ENCODE measurements at places on chromosomes 5 and 9. TPM values are rescaled to one million over a fixed set of nuclear protein-coding genes. Genes with fewer than 3 reads are reported as not detected.
A peak's percentile ranks its signal among the peaks of the same experiment; 100 is the strongest.

DNA sequence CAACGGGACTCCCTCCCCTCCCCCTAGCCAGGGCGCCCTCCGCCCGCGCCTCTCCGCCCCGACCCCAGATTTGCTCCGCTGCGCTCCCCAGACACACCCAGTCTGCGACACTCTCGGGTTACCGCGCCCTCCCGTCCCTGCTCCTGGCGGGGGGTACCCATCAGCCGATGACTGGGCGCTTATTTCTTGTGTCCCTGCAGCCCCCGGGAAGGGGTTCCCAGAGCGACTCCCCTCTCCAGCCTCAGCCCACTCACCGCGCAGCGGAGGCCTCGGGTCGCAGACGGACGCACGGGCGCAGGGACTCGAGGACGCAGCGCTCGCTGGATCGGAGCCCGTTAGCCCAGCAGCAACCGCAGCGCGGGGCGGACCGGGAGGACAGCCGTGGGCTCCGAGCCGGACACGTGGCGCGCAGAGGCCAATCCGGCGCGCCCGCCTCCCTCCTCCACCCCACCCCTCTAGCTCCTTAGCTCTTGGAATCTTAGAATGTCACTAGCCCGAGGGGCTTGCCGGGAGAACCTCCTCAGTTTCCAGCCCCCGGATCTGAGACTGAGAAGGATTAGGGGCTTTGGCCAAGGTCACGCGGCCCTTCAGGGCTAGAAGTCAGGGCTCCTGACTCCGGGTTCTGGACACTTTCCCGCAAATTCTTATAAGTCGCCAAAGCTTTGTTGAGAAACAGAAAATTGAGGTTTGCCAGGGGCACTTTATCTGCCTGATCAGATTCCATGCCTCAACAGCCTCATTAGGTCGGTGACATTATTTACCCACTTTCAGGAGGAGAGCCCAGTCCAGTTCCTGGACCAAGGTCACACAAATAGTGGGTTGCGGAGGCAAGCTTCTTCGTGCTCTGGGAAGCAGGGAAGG lies at the start of gene ANXA6:
Gene ANXA6, minus strand, starts transcription at position 354 of the 861 bp plus-strand sequence. CDS start 9,878 bp downstream, outside the sequence.
- DNase-seq = peak; percentile 78

GRCh38 chr5:123755653-123756317 lies 243.8 kb downstream of the CSNK1G3 start:
- no peak for DNase-seq

Gene SPIN1
- total RNA-seq = 57.5 TPM

DNA sequence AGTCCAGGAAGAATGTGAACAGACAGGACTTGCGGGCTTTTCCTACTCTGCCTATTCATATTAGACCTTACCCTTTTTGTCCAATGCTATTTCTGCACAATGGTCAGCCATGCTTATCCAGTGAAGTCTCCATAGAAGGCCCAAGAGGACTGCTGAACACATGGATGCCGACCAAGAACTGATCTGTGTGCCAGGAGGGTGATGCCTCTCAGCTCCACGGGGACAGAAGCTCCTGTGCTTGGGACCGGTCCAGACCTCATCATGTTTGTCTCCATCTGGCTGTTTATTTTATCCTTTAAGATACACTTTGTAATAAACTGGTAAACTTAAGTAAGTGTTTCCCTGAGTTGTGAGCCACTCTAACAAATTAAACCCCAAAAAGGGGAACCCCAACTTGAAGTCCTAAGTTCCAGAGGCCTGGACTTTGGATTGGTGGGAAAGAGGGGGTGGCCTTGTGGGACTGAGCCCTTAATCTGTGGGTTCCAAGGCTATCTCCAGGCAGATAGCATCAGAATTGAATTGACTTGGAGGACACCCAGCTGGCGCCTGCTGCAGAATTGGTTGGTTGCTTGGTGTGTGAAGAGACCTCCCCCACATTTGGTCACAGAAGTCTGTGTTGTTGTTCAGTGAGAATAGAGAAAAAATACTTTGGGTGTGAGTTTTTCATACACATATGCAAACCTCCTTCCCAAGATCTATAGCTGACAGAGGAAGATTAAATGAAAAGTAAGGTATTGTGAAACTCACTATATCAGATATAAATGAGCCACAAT lies 57.9 kb upstream of the ANKH start:
- no peak for DNase-seq

Gene PCDHGA3
- total RNA-seq = 0.21 TPM
